ENCODE measurements at places on chromosomes 11 and 22.
A peak's percentile ranks its signal among the peaks of the same experiment; 100 is the strongest.

DNA sequence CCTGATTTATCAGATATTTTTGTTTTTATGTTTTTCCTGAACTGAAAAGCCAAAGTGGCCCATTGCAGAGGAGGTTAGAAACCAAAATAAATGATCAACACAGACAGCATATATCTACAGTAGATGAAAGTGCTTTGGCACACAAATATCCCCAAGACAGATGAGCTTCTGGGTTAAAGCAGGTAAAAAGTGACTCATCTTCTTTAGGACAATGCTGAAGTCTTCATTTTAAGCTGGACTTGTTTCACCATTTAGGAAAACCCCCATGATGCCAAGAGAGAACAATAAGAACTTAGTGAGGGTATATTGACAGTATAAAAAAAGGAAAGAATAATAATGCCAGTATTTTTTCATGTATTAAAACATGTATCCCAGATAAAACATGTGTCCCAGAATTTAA lies 100.8 kb upstream of the OR9G4 start:
- no peak for DNase-seq

DNA sequence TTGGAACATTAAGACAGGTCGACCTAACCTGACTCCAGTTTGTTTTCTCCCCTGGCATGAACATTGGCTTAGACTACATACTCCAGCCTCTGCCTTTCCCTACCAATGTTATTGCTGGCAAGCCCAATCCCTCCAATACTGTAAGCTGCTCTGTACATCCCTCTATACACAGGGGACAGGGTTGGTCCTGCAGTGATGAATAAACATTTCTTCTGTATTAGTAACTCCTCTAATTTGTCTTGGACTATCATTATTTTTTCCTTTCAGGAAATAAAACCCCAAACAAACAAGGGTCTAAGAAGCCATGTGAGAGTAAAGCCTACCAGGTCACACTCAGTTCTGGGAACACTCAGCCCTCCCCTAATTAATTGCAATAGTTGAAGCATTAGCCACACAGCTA lies 35.1 kb upstream of the FJX1 start:
- DNase-seq, result peak; percentile 88

GRCh38 chr11:78226684-78227680 lies 38.3 kb downstream of the USP35 start:
- DNase-seq, result no peak

DNA sequence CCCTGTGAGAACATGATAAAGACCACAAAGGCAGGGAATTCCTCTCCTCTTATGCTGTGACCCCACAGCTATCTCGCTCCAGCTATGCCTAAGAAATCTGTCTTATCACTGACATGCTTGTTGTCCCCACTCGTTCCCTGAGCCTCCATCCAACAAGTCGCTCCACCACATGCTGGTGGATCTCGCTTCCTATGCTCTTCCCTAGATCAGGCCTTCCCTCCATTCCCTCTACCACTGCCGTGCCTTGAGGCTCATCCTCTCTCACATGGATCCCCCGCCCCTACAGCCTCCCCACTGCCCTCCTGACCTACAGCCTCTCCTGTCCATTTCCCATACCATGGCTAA lies 1.4 kb upstream of the DGAT2 start:
- DNase-seq, result no peak

- DNase-seq, result no peak
These were observed 162.6 kb downstream of the FEZ1 start for GRCh38 chr11:125333354-125334073.

DNA sequence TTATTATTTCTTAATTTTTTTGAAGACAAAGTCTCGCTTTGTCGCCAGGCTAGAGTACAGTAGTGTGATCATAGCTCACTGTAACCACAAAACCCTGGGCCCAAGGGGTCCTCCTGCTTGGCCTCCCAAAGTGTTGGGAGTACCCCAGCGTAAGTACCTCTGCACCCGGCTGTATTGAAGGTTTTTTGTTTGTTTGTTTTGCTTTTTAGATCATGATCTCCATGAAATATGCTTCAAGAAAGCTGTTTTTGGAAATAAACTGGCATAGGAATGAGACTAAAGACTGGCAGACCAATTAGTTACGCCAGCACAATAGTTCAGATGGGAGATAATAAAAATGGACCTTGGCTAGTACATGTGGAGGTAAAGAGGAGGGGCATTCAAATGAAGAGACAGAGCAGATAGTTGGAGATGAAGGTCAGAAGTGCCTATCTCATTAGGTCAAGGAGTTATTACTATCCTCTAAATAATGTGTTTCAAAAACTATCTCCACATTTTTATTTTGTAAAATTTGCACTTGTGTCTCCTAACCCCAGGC lies 4.1 kb upstream of the MRPL48 start:
- no peak for DNase-seq

DNA sequence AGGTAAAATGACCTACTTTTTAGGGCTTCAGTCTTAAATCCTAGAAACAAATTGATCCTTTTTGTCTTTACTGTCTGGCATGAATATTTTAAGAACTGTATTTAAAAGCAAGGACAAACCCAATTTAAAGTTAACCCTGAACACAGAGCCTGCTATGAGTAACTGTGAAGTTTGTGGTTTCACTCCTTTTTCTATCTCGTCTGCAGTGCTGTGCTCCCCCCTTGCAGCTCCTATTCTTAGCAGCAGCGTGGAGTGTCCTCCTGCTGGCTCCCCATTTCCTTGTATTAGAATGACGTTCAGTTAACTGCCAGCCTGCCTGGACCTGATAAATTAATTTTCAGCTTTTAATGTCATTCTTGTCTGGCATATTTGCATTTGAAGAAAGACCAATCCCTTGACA lies 40.0 kb upstream of the LRRC4C start:
- DNase-seq, result no peak

DNA sequence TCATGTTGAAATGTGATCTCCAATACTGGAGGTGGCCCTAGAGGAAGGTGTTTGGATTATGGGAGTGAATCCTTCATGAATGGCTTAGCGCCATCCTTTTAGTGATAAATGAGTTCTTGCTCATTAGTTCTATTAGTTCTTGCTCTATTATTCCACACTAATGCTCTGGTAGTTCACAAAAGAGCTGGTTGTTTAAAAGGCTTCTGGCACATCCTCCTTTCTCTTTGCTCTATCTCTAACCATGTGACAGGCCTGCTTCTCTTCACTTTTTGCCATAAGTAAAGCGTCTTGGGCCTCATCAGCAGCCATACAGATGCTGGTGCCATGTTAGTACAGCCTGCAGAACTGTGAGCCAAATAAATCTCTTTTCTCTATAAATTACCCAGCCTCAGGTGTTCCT lies 469.9 kb downstream of the GUCY1A2 start:
- no peak for DNase-seq

DNA sequence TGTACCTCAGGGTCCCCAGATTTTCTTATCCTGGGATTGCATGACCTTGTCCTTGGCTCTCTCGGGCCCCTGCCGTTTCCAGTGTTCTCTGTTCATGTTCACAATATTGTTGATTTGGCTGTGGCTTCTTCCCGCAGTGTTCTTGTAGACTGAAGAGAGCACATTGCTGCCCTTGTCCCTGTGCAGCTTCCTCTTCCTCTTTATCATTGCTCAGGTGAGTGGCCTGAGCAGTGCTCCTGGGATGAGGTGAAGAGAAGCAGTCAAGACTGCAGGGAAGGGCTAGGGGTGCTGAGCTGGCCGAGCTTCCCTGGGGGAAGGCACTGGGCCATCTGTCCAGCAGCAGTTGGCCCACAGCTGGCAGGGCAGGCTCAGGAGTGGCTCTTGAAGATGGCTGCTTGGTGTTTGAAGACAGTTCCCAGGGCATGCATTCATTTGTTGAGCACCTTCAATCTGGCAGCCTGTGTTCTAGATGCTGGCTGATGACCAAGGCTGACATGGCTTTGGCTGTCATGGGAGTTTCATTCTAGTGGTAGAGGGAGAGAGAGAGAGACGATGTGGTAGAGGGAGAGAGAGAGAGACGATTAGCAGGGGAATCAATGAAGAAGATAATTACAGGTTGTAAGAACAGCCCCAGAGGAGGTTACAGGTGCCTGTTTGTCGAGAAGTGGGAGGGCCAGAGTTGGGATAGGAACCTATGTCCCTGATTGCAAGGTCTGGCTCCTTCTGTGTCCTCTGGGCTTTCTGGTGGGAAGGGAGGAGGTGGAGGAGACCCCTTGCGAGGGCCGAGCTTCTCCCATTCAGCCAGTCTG lies 17.4 kb downstream of the BMAL1 start:
- no peak for DNase-seq

DNA sequence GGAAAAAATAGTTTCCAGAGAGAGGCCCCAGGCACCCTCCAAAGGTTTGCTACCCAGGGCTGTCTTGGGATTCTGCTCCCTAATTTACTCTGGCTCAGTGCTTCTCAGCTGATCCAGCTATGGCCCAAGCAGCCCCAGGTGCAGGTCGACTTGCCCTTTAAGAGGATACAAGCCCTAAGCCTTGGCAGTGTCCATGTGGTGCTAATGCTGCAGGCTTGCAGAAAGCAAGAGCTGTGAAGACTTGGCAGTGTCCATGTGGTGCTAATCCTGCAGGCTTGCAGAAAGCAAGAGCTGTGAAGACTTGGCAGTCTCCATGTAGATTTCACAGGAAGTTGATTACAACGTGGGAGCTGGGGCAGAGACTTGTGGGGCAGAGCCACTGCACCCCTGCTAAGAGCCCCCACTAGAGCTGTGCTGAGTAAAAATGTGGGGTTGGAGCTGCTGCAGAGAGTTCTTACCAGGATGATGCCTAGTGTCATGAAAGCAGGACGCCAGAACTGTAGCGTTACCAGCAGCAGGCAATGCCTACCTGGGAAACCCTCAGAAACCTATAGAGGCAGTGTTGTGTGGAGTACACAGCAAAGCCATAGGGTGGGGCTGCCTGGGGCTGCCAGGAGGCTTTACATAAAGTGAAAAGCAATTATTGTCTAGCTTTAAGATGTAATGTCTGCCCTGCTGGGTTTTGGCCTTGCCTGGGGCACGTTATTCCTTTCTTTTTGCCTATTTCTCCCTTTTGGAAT lies 16.1 kb upstream of the OR52K1 start:
- DNase-seq, result no peak

DNA sequence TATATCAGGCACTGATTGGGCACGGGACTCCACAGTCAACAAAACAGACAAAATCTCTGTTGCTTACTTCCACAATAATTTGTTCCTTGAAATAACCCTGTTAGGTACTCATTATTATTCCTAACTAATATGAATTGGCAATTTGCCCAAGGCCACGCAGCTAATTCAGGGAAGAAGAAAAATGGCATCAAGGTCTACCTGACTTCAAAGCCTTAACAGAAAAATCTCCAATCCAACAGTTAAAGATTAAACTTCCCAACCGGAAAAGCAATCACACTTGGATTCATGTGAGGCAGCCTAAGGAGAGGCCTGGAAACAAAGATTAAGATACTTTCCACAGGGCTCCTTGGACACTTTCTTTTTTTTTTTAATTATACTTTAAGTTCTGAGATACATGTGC lies 68.9 kb downstream of the PRCP start:
- DNase-seq, result no peak

DNA sequence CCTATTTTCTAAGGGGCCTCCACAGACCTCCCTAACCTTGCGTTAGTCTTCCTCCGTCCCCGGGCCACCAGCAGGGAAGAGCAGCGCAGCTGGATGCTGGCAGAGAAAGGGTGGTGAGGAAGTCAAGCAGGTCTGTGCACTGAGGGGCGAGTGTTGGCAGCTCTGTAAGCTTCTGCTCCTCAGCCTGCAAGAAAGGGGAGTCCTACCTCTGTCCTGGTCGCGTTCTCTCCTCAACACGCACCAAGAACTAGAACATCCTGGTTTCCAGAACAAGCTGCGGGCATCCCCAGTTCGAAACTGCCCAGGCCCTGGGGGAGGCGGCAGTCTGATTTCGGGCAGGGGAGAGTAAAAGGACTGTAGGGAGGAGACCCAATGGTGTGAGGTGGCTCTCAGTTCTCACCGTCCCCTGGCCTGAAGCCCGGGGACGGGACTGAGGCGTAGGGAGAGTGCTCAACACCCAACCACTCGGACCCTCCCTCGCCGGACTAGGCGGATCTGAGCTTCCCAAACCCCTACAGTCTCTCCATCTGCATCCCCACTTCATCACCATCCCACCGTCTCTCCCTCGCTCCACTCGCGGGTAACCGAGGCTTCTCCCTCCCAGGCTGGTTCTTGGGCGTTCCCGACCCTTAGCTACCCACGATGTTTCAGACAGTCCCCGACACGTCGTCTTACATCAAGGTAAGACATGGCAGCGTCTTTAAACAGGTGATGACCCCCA lies 7.7 kb upstream of the FLI1 start:
- no peak for DNase-seq

DNA sequence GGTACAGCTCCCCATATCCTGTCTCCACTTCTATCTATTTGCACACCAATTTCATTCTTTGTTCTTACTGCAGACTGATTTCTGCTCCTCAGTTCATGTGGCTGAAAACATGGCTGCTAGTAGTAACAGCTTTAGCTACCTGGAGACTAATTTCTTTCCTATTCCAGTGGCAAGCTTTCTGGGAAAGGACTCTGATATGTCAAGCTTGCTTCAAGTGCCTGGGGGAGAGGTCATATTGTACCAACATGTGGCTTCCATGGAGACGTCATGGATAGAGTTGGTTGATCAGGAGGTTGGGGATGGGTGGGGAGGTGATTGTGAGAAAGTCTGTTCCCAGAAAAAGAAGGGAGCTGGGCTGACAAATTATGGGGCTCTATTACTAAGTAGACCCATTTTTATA lies 44.9 kb downstream of the ADM start:
- no peak for DNase-seq

DNA sequence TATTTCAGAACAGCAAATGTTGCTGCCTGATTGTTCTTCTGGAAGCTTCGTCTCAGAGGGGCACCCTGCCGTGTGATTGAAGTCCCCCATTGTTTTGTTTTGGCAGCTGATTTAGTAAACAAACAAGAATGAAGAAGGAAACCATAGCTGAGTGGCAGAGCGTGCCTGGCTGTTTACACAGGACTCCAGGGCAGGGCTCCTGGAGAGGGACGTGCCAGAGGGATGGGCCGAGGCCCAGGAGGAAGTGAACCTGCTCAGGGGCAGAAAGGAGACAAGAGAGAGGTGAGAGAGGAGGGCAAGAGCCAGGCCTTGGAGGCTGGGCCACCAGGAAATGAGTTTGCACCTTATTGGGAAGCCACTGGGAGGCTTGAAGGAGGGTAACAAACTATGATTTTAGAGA lies 85.5 kb upstream of the B3GAT1 start:
- DNase-seq, result no peak

GRCh38 chr22:33697640-33698039 lies 222.6 kb downstream of the LARGE1 start:
- no peak for DNase-seq
